ENCODE measurements at places on chromosomes 13 and 19.

DNA sequence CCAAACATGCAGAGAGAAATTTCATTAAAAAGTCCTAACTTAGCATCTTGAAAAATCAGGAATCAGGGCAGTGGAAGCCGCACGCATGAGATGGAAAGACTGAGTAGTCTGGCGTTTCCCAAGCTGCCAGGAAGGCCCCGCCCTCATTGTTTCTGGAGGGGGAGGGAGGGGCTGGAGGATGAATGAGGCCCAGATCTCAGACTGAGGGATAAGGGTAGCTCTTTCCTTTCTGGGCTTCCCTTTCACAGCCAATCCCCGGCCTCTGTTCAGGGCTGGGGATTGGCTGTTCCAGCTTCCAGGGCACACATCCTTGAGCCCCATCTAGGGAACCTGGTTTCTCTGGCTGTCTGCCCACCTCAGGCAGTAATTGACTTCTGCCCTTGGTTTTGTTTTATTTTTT lies 7.3 kb downstream of the C19orf53 start:
- no peak for DNase-seq

- DNase-seq, result no peak
Observed at GRCh38 chr19:49591731-49592485, 926 bp downstream of the PRR12 start.

- DNase-seq, result no peak
Observed at GRCh38 chr19:13240312-13241022, 90.3 kb downstream of the IER2 start.

DNA sequence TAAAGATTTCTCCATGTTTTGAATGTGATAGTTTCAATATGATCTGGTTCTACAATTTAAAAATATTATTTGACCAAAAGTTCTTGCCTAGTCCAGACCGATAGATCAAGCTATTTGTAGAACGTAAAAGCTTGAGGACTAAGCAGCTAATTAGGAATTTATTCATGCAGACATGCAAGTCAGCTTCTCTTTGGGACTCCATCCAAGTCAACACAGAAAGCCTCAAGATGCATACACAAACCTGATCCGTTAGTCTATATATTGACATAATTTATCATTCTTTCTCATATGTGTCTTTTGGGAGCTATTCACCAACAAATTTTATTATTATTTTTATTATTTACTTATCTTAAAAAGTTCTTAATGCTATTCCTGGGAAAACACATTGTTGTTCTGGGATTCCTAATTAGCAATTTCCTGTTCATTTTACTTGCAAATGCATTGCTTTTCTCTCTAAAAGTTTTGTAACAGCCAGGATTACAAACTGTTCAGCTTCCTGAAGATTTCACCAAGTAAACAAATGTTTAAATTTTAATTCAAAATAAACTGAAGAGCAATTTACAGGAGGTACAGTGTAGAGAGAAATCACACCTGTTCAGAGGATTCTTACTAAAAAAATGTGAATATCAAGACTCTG lies 375.3 kb downstream of the GPC5 start:
- DNase-seq, result no peak

DNA sequence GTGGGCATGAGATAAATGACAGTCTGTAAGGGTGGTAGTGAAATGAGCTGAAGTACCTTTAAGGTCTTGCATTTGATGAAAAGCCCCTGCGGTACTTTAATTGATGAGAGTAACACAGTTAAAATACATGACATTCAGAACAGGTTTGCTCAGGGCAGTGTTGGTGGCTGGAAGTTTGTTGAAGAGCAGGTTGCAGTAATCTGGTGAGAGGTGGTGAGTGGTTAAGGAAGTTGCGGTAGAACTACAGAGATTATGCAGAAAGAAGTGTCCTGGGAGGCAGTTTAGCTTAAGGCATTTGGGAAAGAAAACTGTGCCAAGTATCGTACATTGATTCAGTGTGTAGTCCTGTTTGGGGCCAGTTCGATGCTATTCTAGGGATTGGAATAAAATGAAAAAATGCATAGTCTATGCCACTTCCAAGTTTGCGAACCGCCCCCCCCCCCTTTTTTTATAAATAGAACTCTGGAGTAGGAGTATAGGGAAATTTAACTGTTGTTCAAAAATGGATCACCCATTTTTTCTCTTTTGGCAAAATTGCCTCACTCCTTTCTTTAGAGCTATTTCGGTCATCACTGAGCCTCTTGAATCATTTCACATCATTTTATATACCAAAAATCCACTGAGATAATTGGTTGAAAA lies 42.7 kb downstream of the SLAIN1 start:
- DNase-seq, result no peak

GRCh38 chr19:31629579-31630363 lies 280.5 kb upstream of the TSHZ3 start:
- DNase-seq, result no peak

- DNase-seq, result no peak
Observed at GRCh38 chr19:43320546-43320945, 32.9 kb upstream of the CD177 start.

DNA sequence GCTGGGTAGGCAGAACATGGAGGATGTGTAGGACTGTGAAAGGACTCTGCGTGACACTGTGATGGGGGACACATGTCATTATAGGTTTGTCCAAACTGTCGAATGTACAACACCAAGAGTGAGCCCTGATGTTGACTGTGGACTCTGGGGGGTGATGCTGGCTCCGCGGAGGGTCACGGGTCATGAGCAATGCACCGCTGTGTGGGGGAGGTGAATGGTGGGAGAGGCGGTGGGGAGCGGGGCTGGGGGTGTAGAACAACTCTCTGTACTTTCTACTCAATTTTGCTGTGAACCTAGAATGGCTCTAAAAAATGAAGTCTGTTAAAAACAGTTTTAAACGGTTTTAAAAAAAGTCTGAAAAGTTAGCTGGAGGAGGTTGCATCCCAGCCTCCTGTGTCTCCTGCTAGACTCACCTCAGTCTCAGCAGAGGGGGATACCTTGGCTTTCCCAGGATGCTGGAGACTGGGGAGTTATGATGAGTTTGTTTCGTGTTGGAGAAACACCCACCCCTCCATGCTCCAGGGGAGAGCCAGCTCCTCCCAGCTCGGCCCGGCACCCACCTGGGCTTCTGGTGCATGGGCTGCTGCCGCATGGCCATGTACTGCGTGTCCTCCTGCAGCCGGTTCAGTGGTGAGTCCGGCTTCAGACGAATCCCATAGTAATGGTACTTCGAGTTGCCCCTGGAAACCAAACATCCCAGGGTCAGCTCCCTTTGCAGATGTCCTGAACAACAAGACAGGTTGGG lies 34.7 kb upstream of the RANBP3 start:
- DNase-seq, result no peak

- no peak for DNase-seq
Observed at GRCh38 chr13:29937379-29937778, 87.0 kb upstream of the UBL3 start.

- no peak for DNase-seq
Observed at GRCh38 chr13:106063591-106064313, 471.7 kb downstream of the EFNB2 start.

DNA sequence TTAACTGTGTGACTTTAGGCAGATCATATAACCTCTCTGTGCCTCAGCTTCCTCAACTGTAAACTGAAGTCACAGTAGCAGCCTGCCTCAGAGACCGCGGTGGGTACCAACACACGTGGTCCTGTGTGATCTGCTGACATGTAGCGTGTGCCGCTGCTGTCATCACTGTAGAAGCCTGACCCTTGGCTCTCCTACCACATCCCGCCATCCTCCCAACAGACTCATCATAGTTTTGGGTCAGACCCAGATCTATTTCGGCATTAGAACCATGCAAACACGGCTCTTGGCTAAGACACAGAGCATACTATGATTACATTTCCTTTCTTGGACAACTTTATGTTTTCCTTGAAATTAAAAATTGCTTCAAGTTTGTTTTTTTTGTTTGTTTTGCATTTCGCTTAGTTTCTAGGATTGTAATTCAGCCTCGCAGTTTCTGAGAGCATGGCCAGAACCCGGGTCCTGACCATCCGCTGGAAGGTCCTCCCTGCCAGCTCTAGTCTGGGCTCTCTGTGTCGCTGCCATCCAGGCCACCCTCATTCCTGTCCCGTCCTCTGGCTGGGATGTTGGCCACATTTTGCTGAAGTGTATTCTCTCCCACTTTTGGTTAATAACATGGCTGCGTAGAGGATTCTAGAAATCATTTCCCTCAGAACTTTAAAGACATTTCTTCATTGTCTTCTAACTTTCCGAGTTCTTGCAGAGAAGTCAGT lies 53.0 kb downstream of the GGACT start:
- DNase-seq, result no peak

GRCh38 chr19:23415561-23416191 lies 20.4 kb upstream of the ZNF91 start:
- DNase-seq, result peak; percentile 32

- DNase-seq, result no peak
Observed at GRCh38 chr19:31261019-31261602, 88.1 kb downstream of the TSHZ3 start.

Measured in cerebellar nuclear complex (tissue), 1 donor.